ENCODE measurements at places on chromosomes 7 and 10. TPM values are rescaled to one million over a fixed set of nuclear protein-coding genes. Genes with fewer than 3 reads are reported as not detected.

The ETV1 gene
- 15.9 TPM for total RNA-seq

The SMC3 gene
- total RNA-seq = 20.0 TPM

The PNLIPRP3 gene
- 0.59 TPM for total RNA-seq

GRCh38 chr7:127983804-127984332, 47.4 kb downstream of the LRRC4 start:
- no peak for DNase-seq

The KDM7A gene
- 12.4 TPM for total RNA-seq

- no peak for DNase-seq
Observed at GRCh38 chr10:22655312-22655981, 58.9 kb downstream of the PIP4K2A start.

DNA sequence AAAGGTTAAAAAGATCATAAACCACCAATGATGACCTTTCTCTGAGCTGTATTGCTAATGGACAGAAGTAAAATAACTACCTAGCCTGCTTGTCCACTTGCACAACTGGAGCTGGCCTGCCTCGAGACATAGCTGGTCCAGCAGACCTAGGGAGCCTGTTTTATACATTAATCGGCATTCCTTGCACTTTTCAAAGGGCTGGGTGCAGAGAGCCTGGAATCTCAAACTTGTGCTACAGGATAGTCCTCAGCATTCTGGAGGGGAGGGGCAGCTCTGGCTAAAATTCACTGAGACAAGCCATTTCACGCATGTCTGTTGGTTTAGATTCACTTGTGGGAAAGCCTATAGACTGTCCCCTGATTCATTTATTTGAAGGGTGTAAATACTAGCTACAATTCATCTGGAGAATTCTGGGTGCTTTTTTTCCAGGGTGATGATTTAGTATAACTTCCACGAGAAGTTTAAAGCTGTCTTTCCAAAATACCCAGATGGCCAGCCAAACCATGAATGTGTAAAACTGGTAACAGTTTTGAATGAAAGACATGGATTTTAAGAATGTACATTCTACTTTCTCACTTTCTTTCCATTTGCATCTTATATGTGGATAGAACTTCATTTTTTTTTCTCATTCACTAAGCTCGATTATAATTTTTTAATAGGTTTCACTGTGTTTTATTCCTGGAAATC, 389.4 kb downstream of the KCNMA1 start:
- DNase-seq = peak; percentile 6
